SIG-M5 (cell line): ENCODE measurements at places on chromosomes 3 and 15.

DNA sequence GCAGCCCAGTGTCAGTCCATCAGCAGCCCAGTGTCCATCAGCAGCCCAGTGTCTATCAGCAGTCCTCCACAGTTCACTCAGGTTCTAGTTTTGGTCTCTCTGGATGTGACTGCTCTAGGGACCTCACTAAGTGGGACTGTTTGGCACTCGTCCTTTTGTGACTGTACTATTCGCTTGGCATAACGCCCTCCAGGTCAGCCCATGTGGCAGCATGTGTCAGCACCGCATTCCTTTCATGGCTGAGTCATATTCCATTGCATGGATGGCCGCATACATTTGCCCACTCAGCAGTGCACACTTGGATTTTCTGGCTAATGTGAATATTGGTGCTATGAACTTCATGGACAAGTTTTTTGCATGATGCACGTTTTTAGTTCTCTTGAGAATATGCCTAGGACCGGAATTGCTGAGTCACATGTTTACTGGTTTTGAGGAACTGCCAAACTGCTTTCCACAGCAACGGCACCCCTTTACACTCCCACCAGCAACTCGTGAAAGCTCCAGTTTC lies 16.4 kb downstream of the CHST13 start:
- DNase-seq = peak; percentile 64

DNA sequence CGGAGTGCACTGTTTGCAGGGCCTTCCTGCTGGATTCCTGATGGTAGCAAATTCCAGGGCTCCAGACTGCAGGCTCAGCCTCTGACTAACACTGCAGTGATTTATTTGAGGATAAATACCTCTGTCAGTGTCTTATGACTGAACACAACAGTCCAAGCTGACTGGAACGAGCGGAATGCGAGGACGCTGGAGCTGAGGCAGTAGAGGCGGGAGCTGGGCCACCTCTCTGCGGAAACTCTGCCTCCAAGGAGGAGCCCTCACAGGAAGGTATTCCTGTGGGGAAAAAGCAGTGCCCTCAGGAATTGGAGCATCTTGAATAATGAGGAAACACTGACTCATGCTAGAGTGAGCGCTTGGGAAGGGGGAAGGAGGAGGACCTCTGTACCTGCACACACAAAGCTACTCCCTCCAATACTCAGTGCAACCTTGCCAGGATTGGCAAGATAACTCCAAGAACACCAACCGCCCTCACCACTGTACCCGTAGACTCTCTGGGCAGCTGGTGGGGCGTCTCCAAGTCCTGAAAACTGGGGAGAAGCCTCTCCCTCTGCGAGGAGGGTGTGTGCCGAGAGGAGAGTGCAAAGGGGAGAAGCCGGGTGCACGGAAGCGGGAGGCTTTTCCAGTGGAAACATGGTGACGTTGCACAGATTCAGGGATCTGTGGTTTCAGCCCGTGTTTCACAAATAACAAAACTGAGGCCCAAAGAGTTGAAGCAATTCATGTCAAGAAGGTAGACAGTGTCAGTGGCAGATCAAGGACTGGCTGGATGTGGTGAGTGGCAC lies 43.0 kb downstream of the VGLL4 start:
- DNase-seq = no peak

- no peak for DNase-seq
Observed at GRCh38 chr3:56207922-56208321, 260.3 kb downstream of the ERC2 start.

DNA sequence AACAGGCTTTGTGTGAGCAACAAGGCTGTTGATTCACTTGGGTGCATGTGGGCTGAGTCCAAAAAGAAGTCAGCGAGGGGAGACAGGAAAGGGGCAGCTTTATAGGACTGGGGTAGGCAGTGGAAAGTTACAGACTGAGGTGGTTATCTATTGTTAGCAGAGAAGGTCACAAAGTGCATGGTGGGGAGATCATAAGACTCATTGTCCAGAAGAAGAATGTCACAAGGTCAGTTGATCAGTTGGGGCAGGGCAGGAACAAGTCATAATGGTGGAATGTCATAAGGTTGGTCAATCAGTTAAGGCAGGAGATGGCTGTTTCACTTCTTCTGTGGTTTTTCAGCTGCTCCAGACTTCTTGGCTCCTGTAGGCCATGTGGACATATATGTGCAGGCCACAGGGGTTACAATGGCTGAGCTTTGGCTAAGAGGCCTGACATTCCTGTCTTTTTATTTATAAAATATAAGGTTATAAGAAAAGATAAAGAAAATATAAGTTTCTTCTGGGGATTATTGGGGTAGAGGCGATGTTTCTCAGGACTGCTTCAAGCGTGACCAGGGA lies 69.5 kb upstream of the SNTN start:
- DNase-seq = no peak

GRCh38 chr3:128480278-128480677 lies 12.7 kb downstream of the GATA2 start:
- DNase-seq = no peak
